ENCODE measurements at places on chromosomes 7 and 10. TPM values are rescaled to one million over a fixed set of nuclear protein-coding genes. Genes with fewer than 3 reads are reported as not detected.

- DNase-seq: no peak
Observed at GRCh38 chr7:55912748-55913158, 25.5 kb downstream of the ZNF713 start.

DNA sequence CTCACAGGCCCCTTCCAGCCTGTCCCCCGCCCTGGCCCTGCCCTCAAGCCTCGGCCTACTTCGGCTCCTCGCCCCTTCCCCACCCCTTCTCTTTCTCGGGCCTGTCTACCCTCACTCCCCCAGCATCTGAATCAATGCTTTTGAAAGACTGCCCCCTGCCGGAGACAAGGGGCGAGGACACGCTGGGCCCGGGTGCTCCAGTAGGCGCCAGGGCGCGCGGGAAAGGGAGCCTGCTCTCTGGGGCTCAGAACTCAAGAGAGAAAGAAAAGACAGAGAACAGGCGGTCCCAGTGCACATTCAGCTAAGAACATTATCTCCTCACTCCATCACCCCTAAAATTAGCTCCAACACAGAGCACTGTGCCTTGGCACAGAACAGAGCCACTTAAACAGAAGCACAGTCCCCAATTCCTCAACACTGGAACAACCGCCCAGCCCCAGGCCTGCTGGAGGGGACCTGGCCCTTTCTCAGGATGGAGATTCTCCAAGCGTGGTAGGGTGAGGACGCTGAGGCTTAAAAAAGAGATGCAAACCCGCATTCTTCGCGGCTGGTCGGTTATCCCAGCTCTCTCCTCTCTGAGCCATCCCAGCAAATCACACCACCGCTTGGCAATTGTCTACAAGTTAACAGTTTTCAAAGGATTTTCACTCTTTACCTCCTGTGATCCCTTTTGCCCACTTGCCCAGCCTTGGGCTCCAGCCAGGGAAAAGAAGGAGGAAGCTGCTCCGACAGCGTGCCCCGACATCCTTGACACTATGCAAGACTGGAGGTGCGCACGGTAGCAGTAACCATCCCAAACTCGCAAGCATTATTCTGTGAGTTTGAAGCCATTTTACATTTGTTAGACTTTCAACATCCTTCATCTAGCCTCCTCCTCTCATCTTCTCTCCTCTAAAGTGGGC lies 2.1 kb downstream of the GIGYF1 start:
- DNase-seq: no peak

GRCh38 chr7:2138146-2138765 lies 94.5 kb downstream of the MAD1L1 start:
- no peak for DNase-seq

GRCh38 chr7:28855538-28856217 lies 102.5 kb downstream of the TRIL start:
- no peak for DNase-seq

DNA sequence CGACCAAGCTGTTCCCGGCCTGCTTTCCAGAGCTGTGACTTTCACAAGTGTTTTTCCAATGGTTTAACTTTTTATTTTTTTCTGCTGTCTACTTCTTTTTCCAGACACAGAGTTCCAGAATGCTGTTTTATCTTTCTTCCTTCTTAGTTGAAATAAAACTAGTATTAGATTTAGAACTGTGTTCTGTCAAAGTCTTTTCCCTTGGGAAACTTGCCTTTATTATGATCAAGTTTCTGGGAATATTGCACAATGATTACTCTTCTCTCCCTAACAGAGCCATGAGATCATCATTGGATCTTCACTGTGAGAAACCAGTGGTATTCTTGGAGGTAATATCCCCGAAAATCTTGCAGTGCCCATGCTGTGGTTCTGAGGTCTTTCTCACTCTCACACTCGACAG lies 104.9 kb upstream of the KCND2 start:
- DNase-seq: no peak

GRCh38 chr7:100394077-100394476 lies 20.8 kb downstream of the PILRA start:
- DNase-seq: no peak

The PNLIPRP3 gene
- not detected for total RNA-seq

The PKD2L1 gene
- total RNA-seq: not detected

The HMX2 gene
- total RNA-seq: not detected

The PARG gene
- 22.0 TPM for total RNA-seq
